ENCODE measurements at places on chromosomes 3 and 15. TPM values are rescaled to one million over a fixed set of nuclear protein-coding genes. Genes with fewer than 3 reads are reported as not detected.

DNA sequence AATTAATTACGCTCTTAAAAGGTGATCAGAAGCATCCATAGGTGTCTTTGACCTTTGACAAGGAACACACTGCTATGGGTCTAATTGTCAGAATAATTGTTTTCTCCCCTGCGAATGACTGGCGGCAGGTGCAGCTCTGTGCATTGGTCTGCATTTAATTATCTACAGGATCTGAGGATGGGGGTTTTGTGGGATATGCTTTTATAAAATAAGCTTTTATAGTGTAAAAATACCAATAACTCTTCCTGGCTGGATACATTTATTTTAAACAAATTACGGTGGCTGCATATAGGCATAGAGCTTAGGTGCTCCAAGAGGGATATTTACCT is 201.6 kb upstream of the RGMA start:
- no peak for DNase-seq

DNA sequence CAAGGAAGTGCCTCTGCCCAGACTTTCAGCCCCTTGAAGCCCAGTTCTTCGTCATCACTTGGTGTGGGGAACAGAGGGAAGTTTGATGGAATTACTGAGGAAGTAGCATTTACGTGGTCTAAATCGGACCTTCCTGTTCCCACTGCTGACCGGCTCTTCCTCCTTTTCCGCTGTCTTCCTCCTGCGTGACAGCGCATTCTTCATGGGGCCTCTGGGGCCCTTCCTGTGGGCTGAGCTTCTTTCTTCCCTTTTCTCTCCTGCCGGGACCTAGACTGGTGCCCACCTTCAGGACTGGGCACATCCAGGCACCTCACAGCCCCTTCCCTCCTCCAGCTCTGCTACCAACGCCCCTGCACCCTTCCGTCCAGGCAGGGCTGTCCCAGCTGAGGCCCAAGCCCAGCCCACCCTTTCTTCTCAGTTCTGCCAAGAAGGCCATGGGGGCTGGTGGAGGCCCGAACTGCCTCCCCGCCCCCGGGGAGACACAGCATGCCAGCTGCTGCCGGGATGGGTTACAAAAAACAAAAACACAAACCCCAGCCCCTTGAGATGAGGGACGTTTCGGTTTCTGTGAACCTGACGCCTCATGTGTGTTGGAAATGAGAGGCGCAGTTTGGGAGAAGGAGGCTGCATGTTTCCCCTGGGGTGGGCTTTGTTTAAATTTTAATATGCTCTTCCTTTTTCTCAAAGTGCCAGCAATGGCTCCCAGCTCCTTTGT is 19.1 kb downstream of the ZNF710 start:
- DNase-seq = peak; percentile 23

SI gene
- not detected for total RNA-seq

DNA sequence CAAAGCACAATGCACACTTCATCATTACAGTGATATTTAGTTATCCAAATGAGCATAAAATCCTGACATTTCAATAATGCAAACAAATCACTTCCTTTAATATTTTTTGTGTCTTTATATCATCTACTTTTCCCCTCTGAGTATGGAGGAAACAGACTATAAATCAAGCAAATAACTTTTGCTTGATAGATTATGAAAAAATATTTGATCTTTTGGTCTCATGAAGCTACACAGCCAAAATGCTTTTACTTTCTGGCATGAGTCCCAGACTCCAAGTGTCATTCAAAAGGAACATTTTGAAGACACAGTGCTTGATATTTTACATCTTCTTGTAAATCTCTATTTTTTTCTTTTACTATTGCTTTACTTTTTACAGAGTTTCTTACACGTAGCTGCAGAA is 215.3 kb upstream of the ROBO1 start:
- no peak for DNase-seq

GRCh38 chr15:70492240-70493177 is 270.8 kb downstream of the UACA start:
- DNase-seq = peak; percentile 57

DNA sequence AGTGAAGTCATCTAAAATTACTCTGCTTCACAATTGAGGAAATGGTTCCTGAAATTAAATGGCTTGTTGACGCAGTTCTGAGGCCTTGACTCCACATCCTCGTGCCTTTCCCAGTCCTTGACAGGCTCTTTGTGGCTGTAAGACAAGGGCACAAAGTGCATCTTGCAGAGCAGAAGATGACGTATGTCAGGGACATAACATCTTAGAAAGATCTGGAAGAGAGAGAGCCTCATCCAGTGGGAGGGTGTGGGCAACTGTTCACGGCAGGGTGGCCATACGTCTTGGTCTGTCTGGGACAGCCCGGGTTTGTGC is 91.0 kb downstream of the CHRNA7 start:
- DNase-seq = no peak

DNA sequence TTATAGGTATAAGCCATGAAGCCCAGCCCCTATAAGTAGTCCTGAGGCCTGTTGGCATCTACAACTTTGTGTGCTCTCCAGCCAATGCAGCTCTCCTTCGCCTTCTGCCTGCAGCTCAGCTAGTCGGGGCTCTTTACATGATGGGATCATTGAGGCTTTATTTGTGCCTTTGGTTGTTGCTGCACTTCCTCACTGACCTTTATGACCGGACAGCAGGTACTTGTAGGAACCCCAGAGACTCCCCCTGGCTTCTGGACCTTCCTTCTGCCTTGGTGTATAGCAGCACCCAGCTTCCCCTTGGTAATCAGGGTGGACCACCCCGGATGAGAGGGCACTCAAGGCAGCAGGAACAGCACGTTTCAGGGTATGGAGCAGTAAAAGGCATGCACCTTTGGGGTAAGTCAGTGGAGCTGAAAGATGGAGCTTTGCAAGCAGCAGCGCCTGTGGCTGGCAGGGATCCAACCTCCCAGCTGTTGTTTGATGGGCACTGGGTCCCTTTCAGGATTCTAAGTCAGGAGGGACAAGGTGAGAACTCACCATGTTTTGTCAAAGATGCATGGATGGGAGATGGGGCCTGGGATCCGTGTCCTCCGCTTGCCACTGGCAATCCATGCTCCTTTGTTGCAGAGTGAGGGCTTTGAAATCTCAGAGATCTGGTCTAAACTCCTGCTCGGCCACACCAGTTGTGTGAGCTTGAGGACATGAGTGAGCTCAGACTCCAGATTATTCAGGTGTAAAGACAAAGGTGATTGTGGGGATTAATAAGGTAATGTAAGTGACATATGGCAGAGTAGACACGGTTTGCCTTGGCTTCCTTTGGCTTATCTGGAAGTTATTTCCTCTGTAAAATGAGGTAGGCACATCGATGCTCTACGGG is 65.1 kb upstream of the KLF13 start:
- no peak for DNase-seq

RGMA gene
- total RNA-seq = 0.50 TPM

DNA sequence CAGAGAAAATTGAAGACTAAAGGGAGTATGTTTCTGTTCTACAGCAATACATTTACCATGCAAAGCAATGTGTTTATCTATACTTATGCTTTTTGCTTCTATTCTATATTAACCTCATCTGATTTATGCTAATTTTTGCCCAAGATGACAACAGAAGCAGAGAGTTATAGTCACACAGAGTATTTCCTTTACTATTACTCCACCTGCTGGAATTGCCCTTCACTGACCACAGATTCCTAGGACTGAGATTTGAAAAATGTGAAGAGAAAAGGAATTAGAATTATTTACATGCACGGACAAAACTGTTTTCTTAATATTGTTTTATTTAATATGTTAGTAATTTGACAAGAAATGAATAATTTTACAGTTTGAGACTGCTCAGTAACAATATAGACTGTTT is 745.6 kb downstream of the VGLL3 start:
- no peak for DNase-seq

GRCh38 chr3:55471522-55472280 is 15.4 kb downstream of the WNT5A start:
- no peak for DNase-seq

KCNAB1 gene
- total RNA-seq = not detected

GRCh38 chr3:13717222-13717895 is 162.5 kb downstream of the WNT7A start:
- no peak for DNase-seq

SERPINI2 gene
- total RNA-seq = not detected

- no peak for DNase-seq
Observed at GRCh38 chr3:183074261-183074660, 25.0 kb downstream of the MCCC1 start.

DNA sequence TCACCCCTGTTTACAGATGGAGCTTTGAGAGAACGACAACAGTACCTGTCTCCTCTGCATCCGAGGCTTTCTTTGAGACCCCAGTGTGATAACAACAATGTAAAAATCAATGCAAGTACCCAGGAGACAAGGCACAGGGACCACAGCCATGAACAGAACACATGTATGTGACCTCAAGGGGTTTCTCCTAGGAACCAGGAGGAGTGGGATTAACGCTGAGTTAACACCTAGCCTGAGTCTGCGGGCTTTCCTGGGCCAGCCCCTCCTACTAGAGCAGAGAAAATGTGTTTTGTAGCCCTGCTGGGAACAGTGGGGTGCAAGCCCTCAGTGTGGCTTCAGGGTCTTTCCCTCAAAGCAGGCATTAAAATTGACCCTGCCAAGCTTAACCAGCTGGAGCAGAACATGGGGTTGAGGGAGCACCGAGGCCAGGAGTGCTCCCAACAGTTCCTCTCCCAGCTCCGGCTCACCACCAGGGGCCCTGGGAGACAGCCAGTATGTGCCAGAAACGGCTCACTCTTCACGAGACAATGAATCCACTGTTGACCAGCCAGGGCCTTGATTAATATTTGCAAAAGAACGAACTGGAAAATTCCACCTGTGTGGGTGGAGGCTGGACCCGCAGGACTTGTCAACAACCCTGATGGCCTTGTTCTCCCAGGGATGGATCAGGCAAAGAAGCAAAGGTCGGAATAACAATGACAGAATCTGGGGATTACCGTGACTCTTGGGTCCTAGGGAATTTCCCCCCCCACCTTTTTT is 3.6 kb downstream of the CHDH start:
- no peak for DNase-seq

GRCh38 chr3:140736863-140737460 is 59.1 kb downstream of the TRIM42 start:
- DNase-seq = no peak

DNA sequence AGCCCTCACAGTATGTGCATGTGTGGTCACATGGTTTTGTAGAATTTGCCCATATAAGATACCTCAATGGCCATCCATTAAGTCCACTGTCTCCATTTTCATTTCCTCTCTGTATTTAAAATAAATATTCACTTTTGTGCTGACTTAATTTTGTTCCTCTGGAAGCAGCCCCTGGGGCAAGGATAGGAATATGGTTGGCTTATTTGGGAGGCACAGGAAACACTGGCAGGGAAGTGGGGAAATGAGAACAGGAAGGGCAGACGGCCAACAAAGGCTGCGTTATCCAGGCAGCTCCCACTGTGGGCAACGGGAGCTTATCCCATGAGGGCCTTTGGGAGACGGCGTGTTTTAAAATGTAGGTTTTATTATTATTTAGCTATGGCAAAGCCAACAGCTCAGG is 148.6 kb downstream of the SHQ1 start:
- DNase-seq = no peak

- DNase-seq = no peak
Observed at GRCh38 chr3:10646531-10647335, 141.3 kb upstream of the ATP2B2 start.

Data from CD8-positive, alpha-beta T cell (primary cell).